ENCODE measurements at places on chromosomes 1 and 21. TPM values are rescaled to one million over a fixed set of nuclear protein-coding genes. Genes with fewer than 3 reads are reported as not detected.

PYHIN1 gene
- polyA plus RNA-seq = 0.10 TPM

C1orf56 gene
- polyA plus RNA-seq = 10.2 TPM

BCAS2 gene
- polyA plus RNA-seq = 50.6 TPM

TPTE gene
- not detected for polyA plus RNA-seq

LCE6A gene
- not detected for polyA plus RNA-seq

IFNAR2 gene
- 15.2 TPM for polyA plus RNA-seq

GJA9 gene
- 0.19 TPM for polyA plus RNA-seq

SPATA21 gene
- 0.30 TPM for polyA plus RNA-seq

CHODL gene
- 34.2 TPM for polyA plus RNA-seq

JTB gene
- 103 TPM for polyA plus RNA-seq

SPRR1A gene
- polyA plus RNA-seq = not detected

CLIC4 gene
- polyA plus RNA-seq = 169 TPM

CROCC gene
- 45.4 TPM for polyA plus RNA-seq

PGLYRP3 gene
- polyA plus RNA-seq = not detected

ADORA1 gene
- polyA plus RNA-seq = 5.5 TPM

BATF3 gene
- polyA plus RNA-seq = 1.6 TPM

FOXD3 gene
- polyA plus RNA-seq = 0.60 TPM

MUTYH gene
- 40.1 TPM for polyA plus RNA-seq

SPRR2A gene
- not detected for polyA plus RNA-seq

ST6GALNAC5 gene
- polyA plus RNA-seq = 3.3 TPM

ICOSLG gene
- polyA plus RNA-seq = 8.3 TPM

CCDC30 gene
- 27.0 TPM for polyA plus RNA-seq

KIF26B gene
- 34.1 TPM for polyA plus RNA-seq

ZFYVE9 gene
- polyA plus RNA-seq = 31.3 TPM

RALGPS2 gene
- 31.9 TPM for polyA plus RNA-seq

ATAD3A gene
- 33.5 TPM for polyA plus RNA-seq

ACTL8 gene
- not detected for polyA plus RNA-seq

SPRR3 gene
- not detected for polyA plus RNA-seq

LRRC38 gene
- not detected for polyA plus RNA-seq

KCNK2 gene
- polyA plus RNA-seq = 2.6 TPM

FCRL2 gene
- not detected for polyA plus RNA-seq

DIO1 gene
- 7.1 TPM for polyA plus RNA-seq

KLHDC7A gene
- 14.3 TPM for polyA plus RNA-seq

NPHS2 gene
- 403 TPM for polyA plus RNA-seq

ORC1 gene
- 7.5 TPM for polyA plus RNA-seq

CELF3 gene
- 0.58 TPM for polyA plus RNA-seq

TGFB2 gene
- 11.5 TPM for polyA plus RNA-seq

L1TD1 gene
- 2.8 TPM for polyA plus RNA-seq

FNDC5 gene
- polyA plus RNA-seq = 44.2 TPM

FCAMR gene
- 10.5 TPM for polyA plus RNA-seq

TMEM125 gene
- 16.9 TPM for polyA plus RNA-seq

BSND gene
- polyA plus RNA-seq = 4.5 TPM

PLA2G4A gene
- 8.3 TPM for polyA plus RNA-seq

SH2D5 gene
- polyA plus RNA-seq = 1.0 TPM

NEGR1 gene
- polyA plus RNA-seq = 4.8 TPM

PGLYRP4 gene
- not detected for polyA plus RNA-seq

INKA2 gene
- 2.7 TPM for polyA plus RNA-seq

NECTIN4 gene
- 4.4 TPM for polyA plus RNA-seq

MRAP gene
- not detected for polyA plus RNA-seq

PERM1 gene
- 0.13 TPM for polyA plus RNA-seq

SVBP gene
- polyA plus RNA-seq = 68.3 TPM

MTMR11 gene
- polyA plus RNA-seq = 26.7 TPM

GALE gene
- 38.9 TPM for polyA plus RNA-seq

CFHR4 gene
- polyA plus RNA-seq = not detected

SYTL1 gene
- 17.0 TPM for polyA plus RNA-seq

KRTAP19-3 gene
- not detected for polyA plus RNA-seq

PCSK9 gene
- polyA plus RNA-seq = 2.4 TPM

LIN28A gene
- 0.04 TPM for polyA plus RNA-seq

SLC9C2 gene
- 0.04 TPM for polyA plus RNA-seq

GRIK1 gene
- 1.5 TPM for polyA plus RNA-seq
